ENCODE measurements at places on chromosomes 1 and 21.

DNA sequence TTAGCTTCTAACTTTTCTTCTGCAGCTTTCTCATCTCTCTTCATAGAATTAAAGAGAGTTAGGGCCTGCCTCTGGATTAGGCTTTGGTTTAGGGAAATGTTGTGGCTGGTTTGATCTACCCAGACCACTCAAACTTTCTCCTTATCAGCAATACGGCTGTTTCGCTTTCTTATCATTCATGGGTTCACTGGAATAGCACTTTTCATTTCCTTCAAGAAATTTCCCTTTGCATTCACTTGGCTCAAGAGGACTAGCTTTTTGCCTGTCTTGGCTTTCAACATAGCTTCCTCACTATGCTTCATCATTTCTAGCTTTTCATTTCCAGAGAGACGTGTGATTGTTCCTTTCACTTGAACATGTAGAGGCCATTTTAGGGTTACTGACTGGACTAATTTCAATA, 59.6 kb downstream of the AKT3 start:
- DNase-seq, result no peak

- DNase-seq, result no peak
Observed at GRCh38 chr1:215140135-215140534, 57.6 kb downstream of the KCNK2 start.

GRCh38 chr1:85196358-85196757, 4.5 kb downstream of the SYDE2 start:
- no peak for DNase-seq

GRCh38 chr1:193539731-193540459, 353.5 kb upstream of the B3GALT2 start:
- peak; percentile 39 for DNase-seq

- DNase-seq, result no peak
Observed at GRCh38 chr1:169009666-169010065, 96.8 kb upstream of the ATP1B1 start.

- no peak for DNase-seq
Observed at GRCh38 chr1:117058810-117059209, 1.3 kb upstream of the TTF2 start.

DNA sequence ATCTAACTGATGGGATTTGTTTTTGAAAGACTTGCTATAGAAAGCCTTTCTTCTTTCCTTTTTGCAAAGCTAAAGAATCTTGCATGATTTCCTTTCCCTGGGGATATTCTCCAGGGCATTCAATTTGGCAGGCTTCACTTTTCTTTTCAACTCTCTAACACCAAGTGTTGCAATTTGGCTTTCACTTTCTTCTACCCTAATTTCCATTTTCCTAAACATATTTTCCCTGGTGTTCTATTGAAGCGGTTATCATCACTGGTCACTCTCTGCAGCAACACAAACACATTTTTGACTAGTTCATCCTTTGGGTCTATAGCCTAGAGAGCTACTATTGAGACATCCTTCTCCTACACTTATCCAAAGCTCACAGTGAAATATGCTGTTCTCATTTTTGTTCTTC, 424.5 kb downstream of the NEGR1 start:
- no peak for DNase-seq

GRCh38 chr21:28789523-28789922, 203.2 kb downstream of the LTN1 start:
- no peak for DNase-seq

GRCh38 chr21:45497846-45498645, 44.2 kb downstream of the SLC19A1 start:
- DNase-seq, result no peak

DNA sequence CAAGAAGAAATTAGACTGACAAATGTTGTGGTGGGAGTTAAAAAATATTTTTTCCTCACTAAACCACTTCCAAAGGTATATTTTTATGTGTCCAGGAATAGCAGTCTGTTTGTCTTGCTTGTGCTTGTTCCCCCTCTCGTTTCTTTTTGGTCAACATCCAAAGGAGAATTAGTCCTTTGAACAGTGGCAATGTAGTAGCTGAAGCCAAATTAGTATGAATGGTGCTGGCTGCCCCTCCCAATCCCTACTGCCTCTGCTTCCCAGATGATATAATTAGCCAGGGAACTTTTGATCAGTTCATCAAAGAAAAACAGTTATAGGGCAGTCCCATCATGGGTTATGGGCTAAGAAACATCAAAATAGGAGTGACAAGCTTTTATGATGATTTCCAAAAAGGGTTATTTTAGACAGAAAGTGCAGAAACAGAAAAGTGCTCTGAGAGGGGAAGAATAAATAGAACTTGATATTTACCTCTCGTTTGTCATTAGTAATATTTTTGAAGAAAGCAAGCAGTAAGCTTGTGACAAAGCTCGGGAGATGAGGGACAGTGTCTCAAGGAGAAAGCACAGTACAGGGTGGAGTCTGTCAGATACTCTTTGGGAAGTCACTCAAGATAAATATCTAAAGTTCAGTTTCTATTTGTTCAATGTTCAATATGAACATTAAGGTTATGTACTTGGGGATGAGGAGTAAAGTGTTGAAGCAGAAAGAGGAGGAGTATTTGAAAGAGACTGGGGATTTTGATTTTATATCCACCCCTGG, 239.1 kb downstream of the HLX start:
- no peak for DNase-seq

DNA sequence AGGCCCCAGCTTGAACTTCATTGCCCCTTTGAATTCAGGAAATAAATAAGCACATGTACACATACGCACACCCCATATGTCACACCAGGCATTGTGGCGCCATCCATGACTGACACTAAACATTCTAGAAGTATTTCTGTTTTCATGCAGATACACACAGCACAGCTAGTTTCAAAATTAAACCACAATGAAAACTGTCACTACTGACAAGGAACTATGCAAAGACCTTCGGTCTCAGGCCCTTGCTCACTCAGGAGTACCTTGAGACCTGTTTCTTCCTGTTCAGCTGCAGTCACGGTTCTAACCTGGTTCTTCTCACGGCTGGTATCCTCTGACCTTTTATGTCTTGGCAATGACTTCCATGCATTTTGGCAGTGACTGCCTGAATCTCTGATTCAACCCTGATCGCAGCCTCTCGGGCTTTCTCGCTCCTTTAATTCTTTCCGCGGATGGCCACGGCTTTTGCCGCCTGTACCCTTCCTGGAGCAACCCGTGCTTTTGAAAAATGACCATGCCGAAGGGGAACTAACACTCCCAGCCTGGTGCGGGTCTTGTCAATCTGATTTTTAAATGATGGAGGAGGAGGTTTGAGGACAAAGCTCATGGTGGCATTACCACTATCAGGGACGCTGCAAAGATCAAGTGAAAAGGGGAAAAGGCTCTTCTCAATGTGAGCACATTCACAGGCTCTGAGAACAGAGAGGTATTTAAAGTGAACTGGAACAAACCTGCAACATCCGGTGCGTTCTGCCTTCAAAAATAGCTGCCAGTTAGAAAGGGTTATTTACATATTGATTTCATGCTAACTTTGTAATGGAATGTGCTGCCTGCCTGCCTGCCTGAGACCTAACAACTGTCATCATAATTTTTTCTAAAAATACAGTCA, 384.6 kb downstream of the RRAGC start:
- DNase-seq, result no peak

GRCh38 chr1:92087542-92087941, 7.4 kb downstream of the BTBD8 start:
- DNase-seq, result no peak

DNA sequence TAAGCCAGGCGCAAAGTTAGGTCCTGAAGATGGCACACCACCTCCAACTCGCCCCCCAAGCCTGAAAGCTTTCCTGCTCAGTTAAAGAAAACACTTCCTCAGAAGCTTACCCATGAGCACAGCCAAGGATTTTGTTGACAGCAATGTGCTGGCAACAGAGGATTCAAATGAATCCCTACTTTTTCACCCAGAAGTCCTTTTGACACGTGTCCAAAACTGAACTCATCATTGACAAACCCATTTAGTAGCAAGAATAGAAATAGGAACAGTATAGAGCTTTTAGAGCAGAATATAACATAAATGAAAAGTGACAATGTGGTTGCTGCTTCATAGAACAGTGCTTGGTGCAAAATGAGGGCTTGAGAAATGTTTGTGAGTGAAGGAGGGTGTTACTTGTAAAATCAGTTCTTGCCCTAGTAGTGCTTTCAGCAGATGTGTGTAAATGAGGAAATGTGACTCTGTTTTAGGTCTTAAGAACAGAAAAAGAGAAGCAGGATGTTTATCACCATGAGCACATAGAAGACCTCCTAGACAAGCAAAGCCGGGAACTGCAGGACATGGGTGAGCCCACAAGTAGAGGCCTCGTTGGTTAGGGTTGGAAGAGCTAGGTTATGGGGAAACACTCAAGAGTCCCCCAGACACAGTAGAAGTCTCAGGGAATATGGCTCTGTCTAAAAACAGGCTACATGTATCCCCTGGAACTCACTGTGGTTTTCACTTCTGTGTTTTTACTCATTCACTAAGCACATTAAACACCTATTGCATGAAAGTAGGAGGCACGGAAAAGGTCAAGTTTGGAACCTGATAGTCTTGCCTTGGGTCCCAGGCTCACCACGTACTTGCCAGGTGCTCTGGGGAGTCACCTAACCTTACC, 48.6 kb upstream of the TMEM125 start:
- no peak for DNase-seq

GRCh38 chr21:29082046-29082815, 8.8 kb upstream of the CCT8 start:
- no peak for DNase-seq

- no peak for DNase-seq
Observed at GRCh38 chr1:217493290-217493689, 137.6 kb downstream of the GPATCH2 start.

GRCh38 chr1:46543761-46544560, 7.5 kb downstream of the KNCN start:
- no peak for DNase-seq

GRCh38 chr1:33326785-33327184, 5.9 kb upstream of the A3GALT2 start:
- DNase-seq, result no peak

- DNase-seq, result no peak
Observed at GRCh38 chr1:36938819-36939218, 95.5 kb downstream of the GRIK3 start.

DNA sequence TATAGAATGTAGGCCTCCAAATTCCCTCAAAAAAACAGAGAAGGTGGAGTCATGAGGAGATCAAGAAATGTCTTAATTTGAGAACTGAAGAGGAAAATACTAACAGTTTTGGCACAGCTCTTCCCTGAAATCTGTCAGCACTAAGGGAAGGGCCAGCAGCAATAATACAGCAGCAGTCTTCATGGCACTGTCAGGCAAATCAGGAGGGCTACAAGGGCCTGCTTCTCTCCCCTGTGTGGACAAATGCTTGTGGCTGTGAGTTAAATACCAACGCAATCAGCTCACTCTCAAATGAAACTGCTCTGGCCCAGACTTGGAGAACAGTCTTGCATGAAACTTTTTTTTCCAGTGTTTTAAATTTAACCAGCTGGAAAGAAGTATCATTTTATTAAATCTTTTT, 20.5 kb upstream of the CNN3 start:
- DNase-seq, result no peak

- no peak for DNase-seq
Observed at GRCh38 chr1:47507144-47507543, 69.3 kb downstream of the FOXD2 start.

- DNase-seq, result no peak
Observed at GRCh38 chr1:114203595-114204128, 50.0 kb upstream of the SYT6 start.

GRCh38 chr1:199463521-199464127, 563.9 kb upstream of the NR5A2 start:
- DNase-seq, result peak; percentile 62

DNA sequence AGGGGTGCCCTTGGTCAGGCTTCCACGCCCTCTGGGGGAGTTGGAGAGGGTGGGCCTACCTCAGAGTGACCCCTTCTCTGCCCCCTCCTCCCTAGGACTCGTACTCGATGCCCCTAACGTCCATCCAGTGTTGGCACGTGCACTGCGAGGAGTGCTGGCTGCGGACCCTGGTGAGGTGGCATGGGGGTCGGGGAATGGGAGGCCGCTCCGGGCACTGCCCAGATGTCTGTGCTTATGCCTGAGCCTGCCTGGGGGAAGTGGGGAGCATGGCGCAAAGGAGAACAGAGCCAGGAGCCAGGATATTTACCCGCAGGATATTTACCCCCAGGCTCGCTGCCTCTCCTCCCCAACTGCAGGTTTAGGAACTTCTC, 24.5 kb downstream of the TMEM53 start:
- no peak for DNase-seq

DNA sequence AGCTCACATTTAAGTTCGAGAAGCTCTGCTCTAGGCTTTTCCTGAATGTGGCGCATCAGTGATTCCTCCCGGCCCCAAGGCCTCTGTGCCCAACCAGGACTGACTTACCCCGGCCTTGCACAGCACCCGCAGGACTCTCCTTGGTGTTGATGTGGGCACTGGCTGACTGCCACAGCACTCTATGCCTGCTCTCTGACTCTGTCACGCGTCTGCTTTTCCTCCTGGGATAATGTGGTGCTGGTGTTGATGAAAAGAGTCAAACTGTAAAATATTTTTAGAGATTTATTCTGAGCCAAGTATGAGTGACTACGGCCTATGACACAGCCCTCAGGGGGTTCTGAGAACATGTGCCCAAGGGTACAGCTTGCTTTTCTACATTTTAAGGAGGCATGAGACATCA, 15.5 kb upstream of the SLC2A5 start:
- no peak for DNase-seq

- DNase-seq, result no peak
Observed at GRCh38 chr1:154391086-154391770, 13.9 kb upstream of the IL6R start.

DNA sequence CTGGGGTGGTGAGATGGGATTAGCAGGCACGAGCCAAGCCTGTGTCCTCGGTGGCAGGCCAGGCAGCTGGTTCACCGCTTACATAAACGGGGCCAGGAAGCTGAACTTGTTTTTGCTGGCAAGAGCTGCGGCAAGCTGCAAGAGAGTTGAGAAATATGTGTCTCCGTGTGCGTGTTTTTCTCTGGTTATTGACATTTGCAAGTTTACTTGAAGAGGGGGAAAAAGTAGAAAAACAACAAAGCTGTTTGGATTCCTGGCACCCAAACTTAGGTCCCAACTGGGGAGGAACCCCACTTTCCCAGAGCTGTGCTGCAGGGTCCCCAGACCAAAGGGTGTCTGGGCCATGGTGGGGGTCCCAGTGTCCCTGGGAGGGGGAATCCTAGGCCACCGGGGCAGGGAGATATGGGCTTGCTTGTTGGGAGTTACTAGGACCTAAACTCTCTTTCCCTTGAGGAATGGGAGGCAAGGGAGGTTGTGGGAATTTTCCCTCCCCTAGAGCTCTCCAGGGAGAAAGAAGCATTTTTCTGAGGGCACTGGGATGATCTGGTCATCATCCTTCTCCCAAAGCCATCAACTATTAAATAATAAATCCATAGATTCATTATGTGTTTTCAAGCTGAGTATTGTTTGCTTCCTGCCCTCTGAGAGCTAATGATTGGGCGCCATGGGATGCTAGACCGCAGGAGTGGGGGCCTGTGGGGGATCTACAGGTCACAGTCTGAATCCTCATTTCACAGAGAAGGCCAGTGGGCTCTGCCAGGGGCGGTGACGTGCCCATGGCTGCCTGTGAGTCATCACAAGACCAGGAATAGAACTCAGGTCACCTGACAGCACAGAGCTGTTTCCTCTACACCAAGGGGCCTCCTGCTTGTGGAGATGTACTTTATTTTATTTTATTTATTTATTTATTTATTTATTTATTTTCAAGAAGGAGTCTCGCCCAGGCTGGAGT, 14.8 kb downstream of the IL6R start:
- peak; percentile 60 for DNase-seq
